Activated T-helper 1 cell treated with anti-CD3 and anti-CD28 coated beads, Interleukin-2, amount 50 U/mL, for 16 hours (primary cell): ENCODE measurements at places on chromosomes 12 and 14.

DNA sequence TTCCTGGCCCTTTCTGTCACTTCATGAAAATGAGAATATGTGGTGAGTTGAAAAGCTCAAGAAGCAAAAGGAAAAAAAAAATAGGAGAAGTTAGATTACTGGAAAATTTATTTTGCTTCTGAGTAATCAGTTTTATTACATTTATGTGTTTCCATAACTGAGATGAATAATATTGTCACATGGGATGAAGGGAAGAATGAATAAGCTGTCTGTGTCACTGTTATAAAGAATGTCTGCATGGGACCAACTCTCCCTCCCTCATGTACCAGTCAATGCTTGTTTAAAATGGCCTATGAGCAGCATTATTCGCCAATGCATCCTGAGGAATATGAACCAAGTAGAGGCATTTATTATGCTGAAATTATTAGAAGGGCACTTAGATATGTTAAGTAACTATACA lies 246.3 kb downstream of the PRKD1 start:
- DNase-seq, result no peak

- DNase-seq, result no peak
Measured at GRCh38 chr14:67965696-67966095, 146.1 kb downstream of the RAD51B start.

DNA sequence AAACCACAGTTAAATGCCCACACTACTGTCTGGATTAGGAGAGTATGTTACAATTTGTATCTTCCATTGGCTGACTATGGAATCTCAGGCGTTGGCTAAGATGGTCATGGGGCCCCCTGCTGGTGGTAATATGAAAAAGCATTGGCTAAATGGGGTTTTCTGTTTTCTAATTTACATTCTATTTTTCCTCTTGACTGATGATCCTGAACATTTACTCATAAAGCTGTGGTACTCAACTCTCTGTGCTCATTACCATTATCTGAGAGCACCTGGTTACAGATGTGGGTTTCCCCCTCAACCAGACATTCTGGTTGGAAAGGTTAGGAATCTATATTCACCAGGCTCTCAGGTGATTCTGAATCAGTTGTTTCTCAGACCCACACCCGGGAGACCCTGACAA lies 64.8 kb downstream of the WSCD2 start:
- DNase-seq, result no peak

- no peak for DNase-seq
Measured at GRCh38 chr14:49461529-49462401, 124.4 kb downstream of the RPS29 start.

- no peak for DNase-seq
Measured at GRCh38 chr12:49809381-49809905, 18.8 kb downstream of the NCKAP5L start.

- DNase-seq, result no peak
Measured at GRCh38 chr14:87465770-87466169, 527.2 kb downstream of the GALC start.
